ENCODE measurements at places on chromosomes 16 and 17.

GRCh38 chr16:26212599-26212998, 520.8 kb downstream of the HS3ST4 start:
- DNase-seq: no peak

GRCh38 chr16:4062212-4062802, 53.9 kb downstream of the ADCY9 start:
- DNase-seq: no peak

GRCh38 chr16:21194771-21195301, 16.5 kb downstream of the ZP2 start:
- peak; percentile 4 for DNase-seq

DNA sequence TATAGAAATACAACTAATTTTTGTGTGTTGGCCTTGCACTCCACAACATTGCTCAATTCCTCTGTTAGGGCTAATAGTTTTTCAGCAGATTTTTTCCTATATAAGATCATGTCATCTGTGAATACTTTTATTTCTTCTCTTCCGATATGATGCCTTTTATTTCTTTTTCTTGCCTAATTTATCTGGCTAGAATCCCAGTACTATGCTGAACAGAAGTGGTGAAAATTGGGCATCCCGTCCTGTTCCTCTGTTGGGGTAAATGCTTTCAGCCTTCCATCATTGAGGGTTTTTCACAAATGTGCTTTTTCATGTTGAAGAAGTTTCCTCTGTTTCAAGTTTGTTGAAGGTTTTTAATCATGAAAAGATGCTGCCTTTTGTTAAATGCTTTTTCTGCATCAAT, 22.7 kb upstream of the TNFRSF13B start:
- no peak for DNase-seq

GRCh38 chr17:76104140-76104895, 731 bp upstream of the EXOC7 start:
- no peak for DNase-seq

All from ELR (cell line).